ENCODE measurements at places on chromosomes 2 and 18.

DNA sequence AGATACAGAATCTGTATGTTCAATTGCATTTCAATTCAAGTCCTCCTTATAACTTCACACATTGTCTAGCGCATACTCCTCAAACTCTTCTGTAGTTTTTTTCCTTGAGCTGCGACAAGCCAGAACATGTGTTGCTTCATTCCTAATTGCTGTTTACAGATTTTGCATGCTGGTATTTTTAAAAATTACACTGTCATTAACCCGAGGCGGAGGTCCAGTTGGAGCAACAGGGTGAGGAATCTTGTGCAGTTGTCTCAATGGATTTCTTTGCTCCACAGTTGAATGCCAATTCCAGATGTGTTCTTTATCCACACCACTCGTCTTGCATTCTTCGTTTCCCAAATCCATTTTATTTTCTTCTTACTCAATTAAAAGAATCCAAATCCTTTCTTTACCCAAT lies 16.4 kb upstream of the SERPINB13 start:
- no peak for DNase-seq

GRCh38 chr2:67548317-67549201 lies 151.4 kb downstream of the ETAA1 start:
- no peak for DNase-seq

- DNase-seq, result no peak
Observed at GRCh38 chr2:225994748-225995405, 595.4 kb downstream of the NYAP2 start.

DNA sequence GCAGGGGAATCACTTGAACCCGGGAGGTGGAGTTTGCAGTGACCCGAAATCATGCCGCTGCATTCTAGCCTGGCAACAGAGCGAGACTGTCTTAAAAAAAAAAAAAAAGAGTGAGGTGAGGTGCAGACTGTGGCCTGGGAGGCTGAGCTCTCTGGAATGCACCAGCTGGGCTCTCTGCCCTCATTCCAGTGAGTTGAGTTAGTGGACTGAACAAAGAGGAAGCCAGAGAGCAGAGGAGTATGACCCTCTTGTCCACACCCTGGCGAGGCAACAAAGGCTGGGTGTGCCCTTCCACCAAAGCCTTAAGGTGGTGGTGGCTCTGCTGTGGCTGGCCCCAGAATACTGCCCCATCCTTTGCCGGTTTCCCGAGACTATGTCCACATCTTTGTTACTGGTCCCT lies 71.3 kb upstream of the ACKR3 start:
- DNase-seq, result no peak

- no peak for DNase-seq
Observed at GRCh38 chr2:171139860-171140259, 20.8 kb downstream of the TLK1 start.

GRCh38 chr2:138649571-138649970 lies 130.6 kb downstream of the NXPH2 start:
- no peak for DNase-seq

GRCh38 chr2:65491381-65491905 lies 59.0 kb upstream of the SPRED2 start:
- DNase-seq, result no peak

DNA sequence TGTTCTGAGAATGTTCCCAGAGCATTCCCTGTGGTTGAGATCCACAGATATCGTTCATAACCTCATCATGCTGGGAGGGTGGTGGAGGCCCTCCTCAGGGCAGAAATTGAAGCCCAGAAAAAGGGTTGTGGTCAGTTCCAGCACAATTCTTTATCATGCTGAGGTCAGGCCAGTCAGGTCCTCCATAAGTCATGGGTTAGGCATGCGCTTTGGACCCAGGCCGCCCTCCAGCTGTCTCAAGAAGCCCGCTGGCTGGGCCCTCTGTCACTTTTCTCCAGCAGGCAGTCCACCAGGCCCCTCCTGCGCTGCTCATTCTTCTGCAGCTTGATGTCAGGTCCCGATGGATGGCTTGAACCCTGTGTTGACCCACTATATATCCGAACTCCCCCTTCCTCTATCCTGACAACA lies 151.1 kb upstream of the NT5C1B start:
- DNase-seq, result no peak

DNA sequence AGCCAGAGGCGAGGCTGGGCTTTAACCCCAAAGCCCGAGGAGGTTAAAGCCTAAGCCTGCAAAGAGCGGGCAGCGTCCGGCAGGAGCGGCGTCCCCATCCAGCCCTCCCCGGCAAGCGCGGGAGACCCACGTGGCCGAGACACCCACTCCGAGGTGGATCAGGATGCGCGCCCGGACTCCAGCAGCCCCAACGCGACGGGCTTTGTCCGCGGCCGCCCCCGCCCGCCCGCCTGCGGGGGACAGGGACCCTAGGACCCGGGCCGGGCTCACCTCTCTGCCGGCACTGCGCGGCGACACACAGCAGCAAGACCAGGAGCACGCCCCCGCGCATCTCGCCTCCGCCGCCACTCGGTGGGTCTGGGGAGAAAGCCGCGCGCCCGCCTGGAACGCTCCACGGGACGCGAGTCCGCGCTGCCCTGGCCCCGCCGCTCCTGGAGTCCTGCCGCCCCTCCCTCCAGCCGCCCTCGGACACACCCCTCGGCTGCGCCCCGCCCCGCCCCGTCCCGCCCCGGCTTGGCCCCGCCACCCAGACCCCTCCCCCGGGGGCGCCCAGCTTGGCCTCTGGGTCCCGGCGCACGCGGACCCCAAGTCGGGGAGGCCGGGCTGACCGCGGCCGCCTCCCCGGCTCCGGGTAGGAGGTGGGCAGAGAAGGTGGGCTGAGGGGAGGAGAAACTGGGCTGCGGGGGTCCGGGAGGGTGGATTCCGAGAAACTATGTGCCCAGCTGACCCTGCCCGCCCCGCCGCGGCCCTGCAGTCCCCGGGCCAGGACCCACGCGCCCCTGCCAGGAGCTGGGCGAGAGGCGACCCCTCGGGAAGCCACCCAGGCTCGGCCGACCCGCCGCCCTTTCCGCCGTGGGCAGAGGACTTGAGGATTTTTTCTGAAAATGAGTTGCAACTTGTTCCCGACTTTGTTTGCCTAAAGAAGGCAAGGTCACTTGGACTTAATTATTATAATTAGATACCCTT lies at the start of gene LAMA1:
TSS of gene LAMA1 (minus strand) at position 408 of the 966 bp plus-strand sequence. CDS start at position 331, 77 bp downstream.
- no peak for DNase-seq

DNA sequence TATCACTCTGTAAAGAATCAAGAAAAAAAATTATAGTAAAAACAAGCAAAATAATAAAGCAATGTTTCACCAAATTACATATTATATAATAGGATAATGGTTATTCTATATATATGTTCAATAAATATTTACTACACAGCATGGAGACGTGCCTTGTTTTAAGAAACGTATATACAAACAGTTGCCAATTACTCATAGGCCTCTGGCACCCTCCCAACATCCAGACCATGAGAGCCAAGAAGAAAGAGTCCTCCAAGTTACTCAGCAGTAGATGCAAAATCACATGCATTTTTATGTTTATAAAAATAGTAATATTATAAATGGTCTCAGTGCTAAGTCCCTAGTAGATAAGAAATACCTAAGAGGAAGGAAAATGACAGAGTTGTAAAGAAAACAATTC lies 64.8 kb downstream of the REV1 start:
- DNase-seq, result no peak

DNA sequence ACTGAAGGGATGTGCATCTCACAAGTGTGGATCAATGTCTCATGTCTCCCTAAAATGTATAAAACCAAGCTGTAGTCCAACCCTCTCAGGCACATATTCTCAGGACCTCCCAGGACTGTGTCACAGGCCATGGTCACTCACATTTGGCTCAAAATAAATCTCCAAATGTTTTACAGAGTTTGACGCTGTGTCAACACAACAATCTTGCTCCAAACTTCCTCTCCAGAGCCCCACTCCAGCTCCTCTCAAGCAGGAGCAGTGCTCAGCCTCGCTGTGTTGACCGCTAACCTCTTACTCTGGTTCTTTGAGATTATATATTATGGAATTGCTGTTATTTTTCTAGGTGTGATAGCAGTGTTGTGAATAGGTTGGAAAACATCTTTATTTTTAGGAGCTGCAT lies 56.2 kb downstream of the CYP27C1 start:
- no peak for DNase-seq

DNA sequence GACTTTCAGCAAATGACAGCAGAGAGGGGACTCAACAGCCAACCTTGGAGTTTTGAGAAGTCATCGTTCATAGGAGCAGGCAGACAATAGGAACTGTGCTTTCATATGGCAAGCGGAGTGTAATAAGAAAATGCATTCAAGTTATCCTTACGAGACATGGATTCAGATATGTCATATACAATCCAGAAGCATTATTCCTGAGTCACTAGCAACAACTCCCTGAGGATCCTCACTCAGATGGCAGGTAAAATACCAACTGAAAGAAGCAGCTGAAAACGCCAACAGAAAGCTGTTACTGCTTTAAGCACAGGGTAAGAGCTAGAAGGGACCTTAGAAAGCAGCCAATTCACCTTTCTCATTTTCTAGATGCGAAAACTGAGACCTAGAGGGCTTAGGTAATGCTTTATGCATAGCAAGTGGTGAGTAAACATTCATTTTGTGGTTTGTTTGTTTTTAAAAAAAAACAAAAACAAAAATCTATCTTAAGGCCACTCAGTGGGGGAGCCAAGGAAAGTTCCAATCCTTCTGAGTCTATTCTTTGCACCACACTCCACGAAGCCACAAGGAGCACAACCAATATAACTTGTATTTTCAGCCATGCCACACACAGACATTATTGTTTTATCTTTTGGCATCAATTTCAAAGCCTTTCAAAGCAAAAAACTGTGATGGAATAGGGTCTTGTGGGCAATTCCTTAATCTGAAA lies 89.1 kb upstream of the RIOK3 start:
- DNase-seq, result no peak

DNA sequence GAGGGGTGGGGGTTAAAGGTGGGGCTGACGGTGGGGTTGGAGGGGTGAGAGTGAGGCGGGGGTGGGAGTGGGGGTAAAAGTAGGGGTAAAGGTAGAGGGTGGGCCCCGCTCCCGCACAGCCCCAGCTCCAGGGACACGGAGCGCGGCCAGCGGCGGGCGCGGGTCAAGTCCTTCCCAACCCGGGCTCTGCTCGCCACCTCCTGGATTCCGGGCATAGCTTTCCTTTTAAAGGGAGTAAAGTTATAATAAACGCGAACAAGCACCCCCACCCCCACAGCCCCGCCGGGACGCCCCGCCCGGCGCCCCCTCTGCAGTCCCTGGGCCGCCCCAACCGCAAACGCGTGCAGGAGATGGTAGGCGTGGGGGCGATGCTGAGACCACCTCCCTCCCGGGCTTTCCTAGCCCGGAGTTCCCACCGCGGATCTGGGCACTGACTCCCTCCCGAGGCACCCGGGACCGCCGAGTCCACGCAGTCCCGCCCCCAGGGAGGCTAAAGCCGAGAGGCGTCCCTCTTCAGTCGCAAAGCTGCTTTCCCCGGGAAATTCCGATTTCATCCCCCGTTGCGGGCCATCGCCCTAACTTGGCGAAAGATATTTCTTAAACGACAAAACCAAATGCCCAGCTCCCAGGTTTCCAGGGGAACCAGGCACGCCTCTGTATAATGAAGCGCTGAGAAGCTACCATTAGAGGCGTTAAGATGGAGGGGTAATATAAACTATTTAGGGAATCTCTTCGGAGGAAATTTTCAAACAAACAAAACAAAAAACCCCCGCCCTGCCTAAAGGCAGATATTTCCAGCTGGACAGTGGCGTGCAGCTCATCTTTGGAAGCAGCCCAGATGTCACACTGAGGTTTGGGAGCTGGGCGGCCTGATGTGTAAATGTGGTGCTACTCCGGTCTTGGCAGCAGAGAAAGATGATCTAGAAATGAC lies at the start of gene LIMS2:
TSS of gene LIMS2 (minus strand) at position 200 of the 931 bp plus-strand sequence. CDS start 506 bp downstream, outside the sequence.
- DNase-seq, result no peak

- DNase-seq, result no peak
Observed at GRCh38 chr2:186573531-186573930, 16.3 kb upstream of the ITGAV start.

- no peak for DNase-seq
Observed at GRCh38 chr2:150809103-150809502, 321.6 kb upstream of the RND3 start.

DNA sequence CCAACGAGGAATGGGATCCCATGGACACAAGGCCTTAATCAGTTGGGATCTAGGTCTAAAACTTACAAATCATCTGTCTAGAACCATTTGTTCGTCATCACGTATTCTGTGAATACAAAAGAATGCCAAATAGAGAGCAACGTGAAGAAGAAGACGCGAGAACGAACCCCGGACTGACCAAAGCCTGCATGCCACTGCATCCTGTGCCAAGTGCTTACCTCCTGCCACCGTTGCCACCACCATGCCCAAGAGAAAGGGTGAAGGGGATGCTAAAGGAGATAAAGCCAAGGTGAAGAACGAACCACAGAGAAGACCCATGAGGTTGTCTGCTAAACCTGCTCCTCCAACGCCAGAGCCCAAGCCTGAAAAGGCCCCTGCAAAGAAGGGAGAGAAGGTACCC lies 30.2 kb downstream of the ITSN2 start:
- no peak for DNase-seq

DNA sequence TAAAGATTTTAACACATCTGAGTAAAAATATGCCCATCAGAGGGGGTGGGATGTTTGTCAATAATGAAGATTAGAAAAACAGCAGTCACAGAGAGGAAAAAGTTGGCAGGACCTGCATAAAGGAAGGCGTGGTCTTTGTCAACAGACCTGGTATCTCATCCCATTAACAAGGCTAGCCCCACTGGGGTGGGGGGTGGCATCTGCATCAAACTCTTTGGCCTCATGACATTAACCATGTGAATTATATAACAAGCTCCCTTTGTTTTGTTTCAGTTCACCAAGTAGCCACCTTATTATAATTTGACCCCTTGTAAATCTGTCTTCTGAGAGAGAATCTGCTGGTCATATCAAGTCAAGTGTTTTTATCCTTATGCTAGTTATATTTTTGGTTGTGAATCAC lies 28.8 kb downstream of the NEMP2 start:
- DNase-seq, result no peak

DNA sequence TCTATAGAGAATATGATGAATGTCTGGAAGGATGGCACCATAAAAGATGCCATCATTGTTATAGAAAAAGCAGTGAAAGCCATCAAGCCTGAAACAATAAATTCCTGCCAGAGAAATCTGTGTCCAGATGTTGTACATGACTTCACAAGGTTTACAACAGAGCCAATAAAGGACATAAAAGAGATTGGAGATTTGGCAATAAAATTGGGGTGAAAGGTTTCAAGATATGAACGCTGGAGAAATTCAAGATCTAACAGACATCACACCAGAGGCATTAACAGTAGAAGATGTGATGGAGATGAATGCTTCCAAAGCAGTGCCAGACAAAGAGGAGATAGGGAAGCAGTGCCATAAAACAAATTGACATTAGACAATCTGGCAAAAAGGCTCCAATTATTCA lies 518.8 kb upstream of the ACVR2A start:
- no peak for DNase-seq

GRCh38 chr18:24659827-24660720 lies 199.6 kb downstream of the HRH4 start:
- peak; percentile 2 for DNase-seq

DNA sequence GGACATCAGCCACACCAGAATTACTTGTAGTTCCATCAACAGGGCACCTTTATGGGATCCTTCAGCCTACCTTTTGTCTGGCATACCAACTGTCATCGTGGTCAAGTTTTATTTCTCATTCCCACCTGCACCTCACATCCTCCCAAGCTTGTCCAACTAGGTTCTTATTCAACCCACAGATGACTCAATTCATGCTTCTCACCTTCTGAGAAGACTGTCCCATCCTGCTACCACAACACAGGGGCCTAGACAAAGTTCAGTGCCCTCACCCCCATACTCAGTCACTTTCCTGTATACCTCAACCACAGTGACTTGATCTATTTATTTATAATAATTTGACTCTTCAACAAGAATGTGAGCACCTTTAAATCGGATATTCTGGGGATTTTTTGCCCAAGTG lies 114.4 kb upstream of the ACVR1C start:
- no peak for DNase-seq
